ENCODE measurements at places on chromosomes 3 and 15.

GRCh38 chr15:37093480-37094332 lies 6.6 kb downstream of the MEIS2 start:
- DNase-seq = peak; percentile 83

- no peak for DNase-seq
Measured at GRCh38 chr3:32423956-32424557, 32.4 kb downstream of the CMTM7 start.

DNA sequence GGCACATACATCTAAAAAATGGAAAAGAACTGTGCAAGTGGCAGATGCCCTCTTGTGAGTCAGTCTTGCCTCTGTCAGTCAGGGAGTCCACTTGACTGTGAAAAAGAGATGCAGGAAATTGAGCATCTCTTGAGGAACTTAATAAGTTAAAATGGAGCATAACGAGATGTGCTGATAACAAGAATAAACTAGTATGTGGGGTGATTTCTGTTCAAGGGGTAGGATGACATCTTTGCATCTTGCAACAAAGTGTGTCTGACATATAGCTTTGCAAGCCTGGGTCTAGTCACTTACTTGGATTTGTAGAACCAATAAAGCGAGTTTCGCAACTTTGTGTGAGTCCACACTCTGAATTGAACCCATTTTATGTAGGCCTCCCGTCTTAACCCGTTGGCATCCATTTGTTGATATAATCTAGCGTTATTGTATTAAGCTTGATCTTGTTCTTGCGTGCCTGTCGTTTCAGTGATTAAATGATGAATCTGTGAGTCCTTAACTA lies 2.2 kb downstream of the USP3 start:
- peak; percentile 59 for DNase-seq

DNA sequence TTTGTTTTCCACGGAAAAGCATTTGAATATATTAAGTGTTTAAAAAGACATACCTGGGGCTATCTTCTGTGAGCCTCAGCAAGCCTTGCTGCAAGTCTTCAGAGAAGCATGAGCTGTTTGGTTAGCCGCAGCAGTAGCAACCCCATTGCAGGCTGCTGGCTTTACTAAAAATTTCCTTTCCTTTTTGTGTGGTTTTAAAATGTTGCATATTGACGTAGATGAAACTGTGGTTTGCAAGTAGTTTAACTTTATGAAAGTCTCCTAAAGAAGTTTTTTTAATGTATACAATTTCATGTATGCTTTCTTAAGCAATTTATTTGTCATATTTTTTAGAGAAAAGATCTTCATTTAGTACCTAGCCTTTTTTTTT lies at the start of gene GPR171:
Gene GPR171 (minus strand): TSS at position 166 of the 370 bp plus-strand sequence. CDS start 3,830 bp downstream, outside the sequence.
- DNase-seq = no peak

DNA sequence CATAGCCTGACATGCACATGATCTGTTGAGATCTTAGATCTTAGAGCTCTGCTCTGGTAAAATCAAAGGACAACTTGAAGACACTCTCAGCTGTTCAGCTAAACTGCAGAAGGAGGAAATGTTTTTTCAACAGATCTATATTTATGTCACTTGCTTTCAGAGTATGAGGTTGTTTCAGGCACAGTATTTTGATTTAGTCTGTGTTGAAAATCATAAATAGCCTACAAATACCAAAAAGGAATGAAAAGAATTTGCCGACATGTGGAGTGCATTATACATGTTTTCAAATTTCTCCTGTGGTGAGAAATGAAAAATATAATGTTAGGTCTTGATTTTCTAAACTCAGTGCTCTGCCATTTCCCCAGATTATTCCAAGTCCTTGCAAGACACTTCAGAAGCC lies 1118.4 kb downstream of the TBL1XR1 start:
- DNase-seq = no peak

GRCh38 chr3:64450396-64450956 lies 225.2 kb upstream of the PRICKLE2 start:
- DNase-seq = no peak

GRCh38 chr3:141248064-141248463 lies 16.4 kb downstream of the PXYLP1 start:
- no peak for DNase-seq

DNA sequence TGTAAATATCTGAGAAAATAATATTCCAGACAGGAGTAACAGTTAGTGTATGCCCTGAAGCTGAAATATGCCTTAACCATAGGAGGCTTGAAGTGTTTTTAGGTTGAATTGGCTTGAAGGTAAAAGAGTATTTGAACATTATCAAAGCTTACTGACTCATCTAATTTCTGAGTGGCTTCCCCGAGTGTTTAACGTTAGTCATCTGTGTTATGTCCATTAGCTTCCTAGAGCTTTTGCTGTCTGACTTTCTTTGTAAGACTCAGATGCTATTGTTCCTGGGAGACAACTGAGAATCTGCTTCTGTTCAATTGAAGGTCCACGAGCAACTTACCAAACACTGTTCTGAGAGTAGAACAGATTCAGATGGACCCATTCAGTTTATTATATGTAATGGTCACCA lies 656.8 kb upstream of the NECTIN3 start:
- peak; percentile 88 for DNase-seq

DNA sequence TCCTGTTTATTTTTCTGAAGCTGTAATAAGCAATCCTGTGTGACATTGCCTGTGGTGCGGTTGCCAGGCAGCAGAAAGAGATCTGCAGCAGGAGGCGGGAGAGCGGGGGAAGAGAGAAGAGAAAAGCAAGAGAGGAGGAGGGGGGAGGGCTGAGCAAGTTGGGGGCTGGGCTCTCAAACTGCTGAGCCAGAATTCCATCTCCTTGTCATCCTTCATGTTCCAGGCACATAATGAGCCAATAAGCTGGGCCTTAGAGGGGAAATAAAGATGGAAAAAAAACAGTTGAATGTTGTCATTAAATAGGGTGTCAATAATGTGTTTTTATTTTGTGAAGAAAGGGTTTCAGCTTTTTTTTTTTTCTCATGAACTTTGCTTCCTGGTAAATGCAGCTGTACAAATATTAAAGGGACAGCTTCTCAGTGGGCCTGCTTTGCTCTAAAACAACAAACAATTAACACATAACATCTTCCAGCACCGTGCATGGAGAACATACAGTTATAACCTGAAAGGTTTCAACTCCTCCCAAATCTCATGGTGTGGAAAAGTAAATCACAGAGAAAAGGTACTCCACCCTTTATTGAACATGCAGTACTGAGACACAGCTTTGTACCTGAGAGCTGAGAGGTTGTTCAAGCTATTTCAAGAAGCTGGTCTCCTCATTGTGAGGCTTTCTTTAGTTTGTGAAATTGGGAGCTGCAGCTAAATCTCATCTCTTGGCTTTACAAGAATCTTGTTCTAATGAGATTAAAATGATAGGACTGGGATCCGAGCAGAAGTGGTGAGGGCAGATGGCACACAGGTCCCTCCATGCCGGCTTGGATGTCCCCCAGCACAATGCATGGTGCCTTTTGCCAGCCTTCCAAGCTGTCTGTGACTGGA lies 451.1 kb upstream of the KCNMB2 start:
- DNase-seq = peak; percentile 64

DNA sequence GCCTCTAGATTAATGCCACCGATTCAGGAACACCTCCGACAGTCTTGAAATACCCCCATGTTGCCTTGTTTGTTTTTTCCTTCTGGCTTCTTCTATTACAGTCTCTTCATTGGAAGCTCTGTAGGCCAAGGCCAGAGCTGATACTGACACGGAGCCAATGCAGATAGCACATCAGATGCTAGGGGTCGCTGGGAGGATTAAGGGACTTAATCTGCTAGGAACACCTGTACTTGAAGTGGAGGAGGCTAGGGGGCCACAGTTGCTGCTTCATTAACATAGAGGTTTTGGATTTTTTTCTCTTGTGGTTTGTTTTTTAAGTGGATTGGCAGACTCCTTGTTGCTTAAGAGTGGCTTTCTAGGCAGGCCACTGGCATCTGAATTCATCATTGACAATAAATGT lies 49.6 kb downstream of the PARP14 start:
- no peak for DNase-seq

DNA sequence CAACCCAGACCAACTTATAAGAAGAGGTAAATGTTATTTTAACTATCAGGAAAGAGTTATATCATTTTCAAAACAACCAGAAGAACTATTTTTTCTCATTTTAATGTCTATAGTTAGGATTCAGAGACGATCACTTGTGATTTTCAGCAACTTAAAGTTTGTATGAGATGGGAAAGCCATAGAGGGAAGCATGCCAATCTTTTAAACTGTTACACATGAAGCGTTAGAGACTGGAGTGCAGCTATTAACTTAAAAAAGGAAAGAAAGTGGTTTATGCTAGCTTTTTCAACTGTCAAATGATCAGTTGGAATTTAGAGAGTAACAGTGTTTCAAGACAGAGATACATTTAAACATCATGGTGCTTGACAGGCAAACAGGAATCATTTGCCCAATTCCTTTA lies 91.7 kb upstream of the LPP start:
- no peak for DNase-seq

DNA sequence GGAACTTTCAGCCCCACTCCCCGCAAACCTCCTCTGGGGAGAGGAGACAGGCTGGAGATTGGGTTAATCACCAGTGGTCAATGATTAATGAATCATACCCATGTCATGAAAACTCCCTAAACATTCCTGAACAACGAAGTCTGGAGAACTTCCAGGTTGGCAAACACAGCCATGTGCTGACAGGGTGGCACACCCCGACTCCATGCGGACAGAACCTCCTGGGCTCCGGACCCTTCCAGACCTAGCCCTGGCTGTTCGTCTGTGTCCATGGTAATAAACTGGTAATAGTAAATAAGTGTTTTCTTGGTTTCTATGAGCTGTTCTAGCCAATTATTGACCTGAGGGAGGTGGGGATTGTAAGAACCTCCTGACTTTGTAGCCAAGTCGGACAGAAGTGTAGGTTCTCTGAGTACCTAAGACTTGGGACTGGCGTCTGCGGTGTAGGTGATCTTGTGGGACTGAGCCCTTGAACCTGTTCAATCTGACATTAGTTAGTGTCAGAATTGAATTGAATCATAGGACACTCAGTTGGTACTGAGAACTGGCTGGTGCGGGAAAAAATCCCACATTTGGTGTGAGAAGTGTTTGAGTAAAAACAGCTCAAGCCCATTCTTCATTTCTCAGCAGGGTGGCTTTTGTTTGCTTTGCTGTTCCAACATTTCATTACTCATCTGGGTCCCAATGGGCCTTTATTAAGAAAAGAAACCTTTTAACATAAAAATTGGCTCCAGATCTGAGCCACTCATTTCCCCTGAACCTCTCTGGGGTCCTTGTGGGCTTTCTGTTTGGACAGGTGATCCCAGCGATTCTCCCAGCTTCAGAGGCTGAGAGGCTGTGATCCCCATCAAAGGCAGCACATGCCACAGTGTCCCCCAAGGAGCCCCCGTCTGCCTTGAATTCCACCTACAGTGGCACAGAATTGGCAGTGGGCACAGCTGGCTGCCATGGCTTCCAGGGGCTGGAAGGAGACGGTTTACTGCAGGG lies 151.0 kb downstream of the TJP1 start:
- peak; percentile 68 for DNase-seq

DNA sequence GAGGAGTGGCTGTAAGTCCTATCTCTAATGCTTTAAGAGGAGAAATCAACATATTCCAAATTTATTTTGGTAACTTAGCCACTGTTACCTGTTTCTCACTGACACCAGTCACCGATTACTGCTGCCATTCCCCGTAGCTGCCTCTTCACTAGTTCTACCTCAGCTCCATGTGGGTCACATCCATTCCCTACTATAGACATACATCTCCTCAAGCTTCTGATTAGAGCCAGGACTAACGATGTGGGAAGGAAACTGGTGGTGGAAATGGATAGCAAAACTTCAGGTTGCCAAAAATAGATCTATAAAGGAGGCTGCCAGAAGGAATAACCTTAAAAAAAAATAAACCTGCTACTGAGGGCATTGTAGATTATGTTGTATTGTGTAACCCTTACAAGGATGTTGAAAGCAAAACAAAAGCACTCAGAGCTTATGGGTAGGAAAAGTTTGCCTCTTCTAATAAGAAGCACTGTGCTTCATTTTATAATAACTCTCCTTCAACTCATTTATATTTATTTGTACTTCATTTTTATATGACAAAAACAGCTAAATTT lies 56.0 kb downstream of the KAT2B start:
- no peak for DNase-seq

GRCh38 chr3:137946356-137946973 lies 63.5 kb upstream of the CLDN18 start:
- peak; percentile 52 for DNase-seq

DNA sequence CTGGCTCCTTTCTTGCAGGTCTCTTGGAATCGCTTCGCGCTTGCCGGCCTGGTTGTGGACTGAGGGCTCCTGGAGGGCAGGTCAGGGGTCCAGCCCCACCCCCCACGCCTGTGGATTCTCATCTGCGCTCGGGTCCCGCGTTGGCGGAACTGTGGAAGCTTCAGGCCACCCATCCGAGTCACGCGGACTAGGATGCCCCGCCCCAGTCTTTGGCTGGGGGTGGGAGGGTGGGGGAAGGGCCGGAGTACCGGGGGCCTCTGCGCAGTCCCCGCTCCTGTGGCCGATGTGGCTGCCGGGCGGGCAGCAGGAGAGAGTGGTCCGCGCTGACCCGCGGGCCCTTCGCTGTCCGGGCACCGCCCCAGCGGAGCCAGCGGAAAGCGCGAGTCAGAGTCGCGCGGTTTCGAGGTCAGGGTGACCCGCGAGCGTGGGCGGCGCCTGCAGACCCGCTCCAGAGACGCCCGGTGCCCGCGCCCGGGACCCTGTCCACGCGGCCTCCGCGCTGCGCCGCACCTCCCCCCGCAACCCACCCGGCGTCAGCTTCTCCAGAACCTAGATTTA lies 114.2 kb downstream of the KLF13 start:
- no peak for DNase-seq

- no peak for DNase-seq
Measured at GRCh38 chr3:189909139-189909538, 211.6 kb downstream of the P3H2 start.

DNA sequence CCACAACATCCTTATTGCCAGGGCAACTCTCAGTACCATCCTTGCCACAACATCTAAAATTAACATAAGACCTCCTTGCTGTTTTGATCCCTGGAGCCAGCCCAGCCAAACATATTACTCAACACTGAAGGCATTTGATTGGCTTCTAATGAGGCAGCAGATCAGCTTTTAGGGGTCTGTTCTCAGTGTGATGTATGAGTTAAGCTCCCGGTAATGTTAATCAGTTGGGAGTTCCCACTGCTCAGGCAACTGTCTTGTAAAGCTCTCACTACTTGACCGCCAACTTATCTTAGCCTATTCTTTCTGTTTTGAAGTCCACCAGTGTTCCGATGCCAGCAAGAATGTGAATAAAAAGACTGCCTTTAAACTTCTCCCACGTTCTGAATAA lies 158.9 kb downstream of the FOXB1 start:
- DNase-seq = no peak

DNA sequence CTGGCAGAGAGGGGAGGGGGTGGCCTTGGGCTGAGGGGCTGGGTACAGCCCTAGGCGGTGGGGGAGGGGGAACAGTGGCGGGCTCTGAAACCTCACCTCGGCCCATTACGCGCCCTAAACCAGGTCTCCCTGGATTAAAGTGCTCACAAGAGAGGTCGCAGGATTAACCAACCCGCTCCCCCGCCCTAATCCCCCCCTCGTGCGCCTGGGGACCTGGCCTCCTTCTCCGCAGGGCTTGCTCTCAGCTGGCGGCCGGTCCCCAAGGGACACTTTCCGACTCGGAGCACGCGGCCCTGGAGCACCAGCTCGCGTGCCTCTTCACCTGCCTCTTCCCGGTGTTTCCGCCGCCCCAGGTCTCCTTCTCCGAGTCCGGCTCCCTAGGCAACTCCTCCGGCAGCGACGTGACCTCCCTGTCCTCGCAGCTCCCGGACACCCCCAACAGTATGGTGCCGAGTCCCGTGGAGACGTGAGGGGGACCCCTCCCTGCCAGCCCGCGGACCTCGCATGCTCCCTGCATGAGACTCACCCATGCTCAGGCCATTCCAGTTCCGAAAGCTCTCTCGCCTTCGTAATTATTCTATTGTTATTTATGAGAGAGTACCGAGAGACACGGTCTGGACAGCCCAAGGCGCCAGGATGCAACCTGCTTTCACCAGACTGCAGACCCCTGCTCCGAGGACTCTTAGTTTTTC lies 4.9 kb downstream of the ISL2 start:
- no peak for DNase-seq

Data from HCEC 1CT (cell line).